ENCODE measurements at places on chromosomes 2 and 18. TPM values are rescaled to one million over a fixed set of nuclear protein-coding genes. Genes with fewer than 3 reads are reported as not detected.

LYPD1 gene
- 9.2 TPM for polyA plus RNA-seq

AOX1 gene
- 10.2 TPM for polyA plus RNA-seq

VWC2L gene
- polyA plus RNA-seq, result not detected

LHCGR gene
- not detected for polyA plus RNA-seq

RMC1 gene
- 15.1 TPM for polyA plus RNA-seq

SF3B6 gene
- 199 TPM for polyA plus RNA-seq

SETBP1 gene
- 2.6 TPM for polyA plus RNA-seq

OBSL1 gene
- 75.9 TPM for polyA plus RNA-seq

MAP4K4 gene
- 53.5 TPM for polyA plus RNA-seq

DNER gene
- 0.02 TPM for polyA plus RNA-seq

PPIG gene
- 19.1 TPM for polyA plus RNA-seq

ALLC gene
- not detected for polyA plus RNA-seq

CNDP1 gene
- not detected for polyA plus RNA-seq

ACOXL gene
- polyA plus RNA-seq, result not detected

FARSB gene
- polyA plus RNA-seq, result 16.4 TPM

PARD6G gene
- 0.96 TPM for polyA plus RNA-seq

PLCD4 gene
- polyA plus RNA-seq, result 1.0 TPM

MARCHF4 gene
- polyA plus RNA-seq, result 10.0 TPM

Measured in BJ (cell line).